Thoracic aorta (tissue), 2 donors: ENCODE measurements at places on chromosomes 6 and 20.

DNA sequence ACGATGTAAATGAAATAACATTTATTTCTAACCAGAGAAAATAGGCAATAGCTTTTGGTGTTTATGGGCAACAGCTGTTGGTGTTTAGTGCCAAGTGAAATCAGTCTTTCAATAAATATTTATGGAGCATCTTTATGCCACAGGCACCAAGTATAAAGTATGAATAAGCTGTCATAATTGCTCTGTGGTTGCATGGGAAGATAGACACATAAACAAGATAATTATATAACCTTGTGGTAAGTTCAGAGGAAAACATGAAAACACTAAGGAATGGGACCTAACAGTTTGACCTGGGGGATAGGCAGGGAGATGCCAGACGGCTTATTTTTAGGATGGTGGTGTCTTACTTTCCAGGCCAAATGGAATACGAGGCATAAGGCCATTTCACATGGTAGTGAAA lies 110.9 kb downstream of the GFRAL start:
- DNase-seq, result no peak

DNA sequence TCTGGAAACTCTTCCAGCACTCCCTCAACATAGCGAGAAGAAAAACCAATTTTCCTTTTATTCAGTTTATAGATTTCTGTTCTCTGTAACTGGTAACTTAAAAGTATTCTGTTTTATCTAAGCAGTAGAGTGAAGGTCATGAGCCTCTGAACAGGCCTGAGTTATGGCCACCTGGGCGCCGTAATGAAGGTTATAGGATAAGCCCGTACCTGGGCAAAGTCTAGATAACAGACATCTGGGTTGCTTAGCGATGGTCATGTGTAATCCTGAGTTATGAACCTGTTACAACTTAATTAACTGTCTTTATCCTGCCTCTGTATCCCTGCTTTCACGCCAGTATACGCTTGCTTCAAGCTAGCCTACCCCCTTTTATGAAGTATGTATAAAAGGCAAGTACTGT lies 13.0 kb upstream of the FAM217A start:
- no peak for DNase-seq

DNA sequence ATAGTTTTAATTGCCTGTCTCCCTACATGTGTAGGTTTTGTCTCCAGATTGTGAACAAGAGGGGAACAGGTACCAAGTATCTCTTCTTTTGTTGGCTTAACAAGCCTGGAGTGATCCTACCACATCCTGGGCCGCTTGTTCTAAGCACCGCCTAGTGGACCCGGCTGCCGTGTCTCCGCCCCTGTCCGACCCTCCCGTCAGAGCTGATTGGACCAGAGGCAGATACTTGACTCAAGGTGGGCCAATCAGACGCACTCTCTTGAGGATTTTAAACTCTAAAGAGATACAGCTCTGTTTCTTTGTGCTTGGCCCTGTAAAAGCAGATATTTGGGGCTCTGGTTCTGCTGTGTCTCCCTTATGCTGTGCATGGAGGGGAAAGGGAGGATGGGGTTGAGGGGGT lies 68.2 kb downstream of the PRDM1 start:
- no peak for DNase-seq

- DNase-seq, result no peak
These were observed 97.4 kb downstream of the PDSS2 start for GRCh38 chr6:107361753-107362604.

- DNase-seq, result no peak
These were observed 2.3 kb upstream of the PRIM2 start for GRCh38 chr6:57315111-57315510.

DNA sequence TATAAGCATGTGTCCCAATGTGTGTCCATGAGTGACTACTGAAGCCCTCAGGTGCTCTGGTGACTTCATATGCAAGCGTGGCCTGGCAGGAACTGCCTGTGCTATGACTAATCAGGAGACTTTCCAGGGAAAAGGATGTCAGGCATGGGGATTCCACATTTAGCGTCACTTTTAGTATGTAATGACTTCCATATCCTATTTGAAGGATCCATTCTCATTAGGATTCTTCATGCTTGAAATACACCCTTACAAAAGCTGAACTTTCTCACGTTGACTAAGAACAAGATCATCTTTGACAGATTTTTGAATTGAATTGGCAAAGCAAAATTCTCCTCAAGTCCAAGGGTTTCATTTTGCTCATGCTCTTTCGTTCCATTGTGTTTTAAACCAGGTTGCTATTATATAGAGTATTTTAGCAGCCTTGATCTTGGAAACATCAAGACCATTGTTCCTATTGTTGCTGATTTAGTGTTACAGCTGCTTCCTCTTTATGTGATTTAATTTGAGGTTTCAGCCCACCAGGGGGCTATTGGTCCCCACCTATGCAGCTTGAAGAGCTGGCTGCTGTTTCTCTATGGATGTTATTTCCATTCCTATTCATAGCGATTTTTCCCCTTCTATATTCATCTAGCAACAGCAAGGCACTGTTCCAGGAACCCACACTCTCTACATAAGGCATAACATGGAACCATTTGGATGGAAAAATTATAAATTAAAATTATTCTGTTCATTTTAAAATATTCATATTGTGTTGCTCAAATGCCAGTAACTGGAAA lies 418.6 kb downstream of the CDKAL1 start:
- DNase-seq, result no peak

- no peak for DNase-seq
These were observed 277.1 kb upstream of the QKI start for GRCh38 chr6:163137398-163137881.

DNA sequence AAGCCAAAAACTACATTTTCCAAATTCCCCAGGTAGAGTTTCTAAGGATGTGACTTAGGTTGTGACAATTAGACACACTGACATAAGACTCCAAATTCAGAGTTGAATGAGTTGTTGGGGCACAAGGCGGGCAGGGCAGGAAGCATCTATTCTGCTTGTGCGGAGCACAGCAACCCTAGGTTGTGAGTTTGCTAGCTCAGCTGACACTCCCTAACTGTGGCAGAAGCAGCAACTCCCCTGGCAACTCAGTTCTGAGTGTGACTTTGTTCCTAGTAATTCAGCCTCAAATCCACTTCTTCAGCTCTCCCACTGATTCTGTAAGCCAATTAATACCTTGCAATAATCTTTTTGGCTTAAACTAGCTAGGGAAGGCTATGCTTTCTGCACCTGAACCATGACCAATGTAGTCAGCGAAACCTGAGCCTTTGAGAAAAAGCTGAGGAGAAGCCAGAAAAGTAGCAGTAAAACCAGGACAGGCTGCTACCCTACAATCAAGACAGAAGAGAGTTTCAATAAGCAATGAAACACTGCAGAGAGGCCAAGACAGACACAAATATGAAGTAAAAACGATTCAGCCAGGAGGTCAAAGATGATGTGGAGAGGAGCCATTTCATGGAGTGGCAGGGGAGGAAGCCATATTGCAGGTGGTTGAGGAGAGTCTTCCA lies 30.0 kb upstream of the PAQR8 start:
- no peak for DNase-seq
